NCI-H2107 (cell line): ENCODE measurements at places on chromosomes 13 and 19.
A peak's percentile ranks its signal among the peaks of the same experiment; 100 is the strongest.

DNA sequence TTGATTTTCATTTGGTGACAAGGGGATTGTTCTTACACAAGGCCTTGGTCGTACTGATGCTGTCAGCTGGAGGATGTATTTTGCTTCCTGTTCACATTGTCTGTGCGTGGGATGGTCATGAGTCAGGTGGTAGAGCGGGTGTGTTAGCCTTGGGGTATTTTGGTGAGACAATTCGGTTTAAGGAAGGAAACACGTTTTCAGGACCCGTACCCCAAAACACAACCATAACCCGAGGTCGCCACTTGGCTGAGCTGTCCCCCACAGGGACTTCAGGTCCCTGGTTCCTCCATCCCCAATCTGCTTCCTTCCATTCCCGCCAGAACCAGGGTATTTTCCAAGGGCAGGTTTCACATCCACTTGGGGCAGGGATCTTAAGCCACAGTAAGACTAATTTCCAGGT, 15.0 kb downstream of the MYO9B start:
- no peak for DNase-seq

DNA sequence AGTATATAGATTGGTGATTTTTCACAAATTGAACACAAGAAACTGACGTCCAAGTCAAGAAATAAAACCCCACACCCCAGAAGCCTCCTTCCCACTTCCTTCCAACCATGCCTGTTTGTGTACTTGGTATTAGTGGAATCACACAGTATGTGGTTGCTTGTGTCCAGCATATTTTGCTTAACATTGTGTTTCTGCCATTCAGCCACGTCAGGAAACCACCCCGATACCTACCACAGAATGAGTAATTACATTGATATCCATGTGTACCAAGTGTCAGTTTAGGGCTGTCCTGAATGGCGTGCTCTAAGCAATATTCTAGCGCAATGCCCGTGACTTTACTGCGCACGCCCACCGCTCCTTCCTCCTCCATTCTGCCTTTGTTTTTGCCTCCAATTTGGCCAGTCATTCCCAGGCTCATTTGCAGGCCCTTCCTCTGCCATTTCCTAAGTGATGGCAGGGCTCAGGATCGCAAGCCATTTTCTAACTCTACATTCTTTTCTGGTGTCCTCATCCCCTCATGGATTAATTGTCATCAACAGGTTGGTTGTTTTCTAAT, 25.9 kb upstream of the MPHOSPH8 start:
- no peak for DNase-seq

- DNase-seq = no peak
These were observed 692 bp upstream of the ZNF580 start for GRCh38 chr19:55640043-55640576.

- no peak for DNase-seq
These were observed 19.0 kb upstream of the LEUTX start for GRCh38 chr19:39759457-39760184.

DNA sequence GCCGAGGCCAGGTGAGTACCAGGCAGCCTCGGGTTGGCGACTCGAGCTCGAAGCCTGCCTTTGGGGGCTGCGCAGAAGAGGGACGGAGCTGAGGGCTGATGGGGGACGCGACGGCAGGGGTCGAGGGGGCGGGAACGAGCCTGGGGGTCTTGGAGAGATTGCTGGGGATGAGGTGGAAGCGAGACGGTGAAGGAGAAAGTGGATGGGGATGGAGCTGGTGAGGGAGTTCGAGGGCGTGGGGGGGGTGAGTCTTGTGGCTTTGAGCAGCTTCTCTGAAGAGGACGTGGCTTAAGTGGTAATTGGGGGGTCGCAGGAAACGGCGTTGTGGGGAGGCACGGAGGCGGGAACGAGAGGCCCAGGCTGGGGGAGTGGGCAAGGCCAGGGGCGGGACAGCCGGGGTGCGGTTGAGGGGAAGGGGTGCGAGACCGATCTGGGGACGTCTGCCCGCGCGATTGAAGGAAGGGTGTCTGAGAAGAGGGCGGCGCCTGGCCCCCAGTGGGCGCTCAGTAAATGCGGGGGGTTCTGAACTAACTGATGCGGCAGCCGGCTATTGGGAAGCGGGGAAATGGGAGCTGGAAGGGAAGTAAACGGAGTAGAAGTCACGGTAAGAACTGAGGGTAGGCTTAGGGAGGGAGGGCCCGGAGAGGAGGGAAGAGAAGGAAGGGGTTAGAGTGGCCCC, 426 bp downstream of the MYO9B start:
- no peak for DNase-seq

DNA sequence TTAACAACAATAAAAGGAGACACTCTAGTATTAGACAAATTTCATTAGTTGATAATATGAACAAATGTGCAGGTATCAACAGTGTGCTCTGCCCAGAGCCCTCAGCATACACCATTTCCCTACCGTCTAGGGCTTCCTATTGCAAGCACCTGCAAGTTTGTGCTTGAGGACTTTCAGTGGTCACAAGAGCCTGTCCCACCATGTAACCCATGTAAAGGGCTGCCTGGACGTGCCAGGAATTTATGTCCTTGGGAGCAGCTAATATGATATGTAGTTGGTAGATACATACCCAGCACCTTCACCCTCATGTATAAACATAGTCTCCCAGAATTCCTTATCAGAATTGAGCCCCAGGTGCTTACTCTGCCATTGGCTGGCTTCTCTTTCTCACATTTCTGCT, 128.0 kb downstream of the UFM1 start:
- no peak for DNase-seq

DNA sequence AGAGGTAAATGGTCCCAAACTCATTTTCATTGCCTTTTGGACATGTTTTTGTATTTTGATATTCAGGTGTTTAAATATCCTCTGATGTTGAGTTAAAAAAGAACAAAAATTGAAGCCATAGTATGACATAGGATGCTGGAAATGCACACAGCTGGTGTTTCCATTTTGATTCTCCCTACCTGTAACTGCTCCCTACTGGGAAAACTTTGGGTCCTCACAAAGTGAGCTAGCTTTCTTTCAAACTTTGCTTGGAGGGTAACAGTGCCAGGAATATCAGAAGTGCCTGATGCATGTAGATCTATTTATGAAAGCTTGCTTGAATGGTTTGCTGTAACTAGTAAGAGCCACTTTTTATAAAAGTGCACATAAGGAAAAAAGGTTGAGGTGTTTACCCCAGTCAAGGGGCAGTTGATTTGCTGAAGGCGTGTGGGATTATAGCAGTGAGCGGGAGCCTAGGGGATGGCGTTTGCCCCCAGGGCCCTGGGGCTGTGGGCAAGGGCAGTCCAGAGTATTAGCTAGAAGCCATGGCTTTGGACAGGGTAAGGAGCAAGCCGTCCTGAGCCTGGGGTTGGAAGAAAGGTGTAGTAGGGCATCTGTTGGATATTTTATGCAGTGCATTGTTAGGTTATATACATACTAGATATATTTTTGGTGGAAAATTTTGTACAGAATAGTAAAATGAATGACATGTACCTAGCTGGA, 4.3 kb downstream of the RPS9 start:
- no peak for DNase-seq

GRCh38 chr13:29774830-29775229, 75.6 kb downstream of the UBL3 start:
- no peak for DNase-seq

- no peak for DNase-seq
These were observed 600 bp upstream of the CAPN12 start for GRCh38 chr19:38744874-38745273.

GRCh38 chr13:96940961-96941360, 53.3 kb downstream of the OXGR1 start:
- no peak for DNase-seq

DNA sequence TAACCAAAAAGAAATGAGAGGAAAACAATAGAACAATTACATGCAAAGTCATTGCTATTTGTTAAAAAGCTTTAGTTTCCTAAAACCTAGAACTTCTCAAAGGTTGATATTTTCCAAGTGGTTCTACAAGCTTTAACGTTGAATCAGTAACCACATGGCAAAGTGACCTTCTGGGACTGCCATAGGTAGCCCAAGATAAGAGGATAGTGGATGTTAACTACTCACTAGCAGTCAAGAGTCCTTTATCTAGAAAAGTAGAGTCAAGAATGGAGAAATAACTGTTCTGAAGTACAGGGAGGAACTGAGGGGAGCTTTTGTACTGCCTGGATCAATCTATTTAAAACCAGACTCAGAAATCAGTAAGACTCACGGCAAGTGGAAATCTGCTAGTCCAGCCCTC, 9.9 kb upstream of the SLC46A3 start:
- no peak for DNase-seq

GRCh38 chr19:35495107-35496064, 5.1 kb upstream of the KRTDAP start:
- no peak for DNase-seq

DNA sequence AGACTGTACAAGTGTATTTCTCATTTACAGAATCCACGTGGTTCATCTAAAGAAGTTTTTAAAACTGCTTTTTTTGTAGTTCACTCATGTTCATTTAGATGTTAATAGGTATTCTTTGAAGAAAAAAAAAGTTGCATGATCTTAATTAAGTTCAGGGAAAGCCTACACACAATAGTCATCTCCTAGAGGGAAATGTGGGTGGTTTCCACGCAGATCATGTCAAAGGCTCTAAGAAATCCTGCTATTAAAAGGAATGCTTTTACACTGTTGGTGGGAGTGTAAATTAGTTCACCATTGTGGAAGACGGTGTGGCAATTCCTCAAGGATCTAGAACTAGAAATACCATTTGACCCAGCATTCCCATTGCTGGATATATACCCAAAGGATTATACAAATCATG, 312.3 kb downstream of the GPC5 start:
- no peak for DNase-seq

DNA sequence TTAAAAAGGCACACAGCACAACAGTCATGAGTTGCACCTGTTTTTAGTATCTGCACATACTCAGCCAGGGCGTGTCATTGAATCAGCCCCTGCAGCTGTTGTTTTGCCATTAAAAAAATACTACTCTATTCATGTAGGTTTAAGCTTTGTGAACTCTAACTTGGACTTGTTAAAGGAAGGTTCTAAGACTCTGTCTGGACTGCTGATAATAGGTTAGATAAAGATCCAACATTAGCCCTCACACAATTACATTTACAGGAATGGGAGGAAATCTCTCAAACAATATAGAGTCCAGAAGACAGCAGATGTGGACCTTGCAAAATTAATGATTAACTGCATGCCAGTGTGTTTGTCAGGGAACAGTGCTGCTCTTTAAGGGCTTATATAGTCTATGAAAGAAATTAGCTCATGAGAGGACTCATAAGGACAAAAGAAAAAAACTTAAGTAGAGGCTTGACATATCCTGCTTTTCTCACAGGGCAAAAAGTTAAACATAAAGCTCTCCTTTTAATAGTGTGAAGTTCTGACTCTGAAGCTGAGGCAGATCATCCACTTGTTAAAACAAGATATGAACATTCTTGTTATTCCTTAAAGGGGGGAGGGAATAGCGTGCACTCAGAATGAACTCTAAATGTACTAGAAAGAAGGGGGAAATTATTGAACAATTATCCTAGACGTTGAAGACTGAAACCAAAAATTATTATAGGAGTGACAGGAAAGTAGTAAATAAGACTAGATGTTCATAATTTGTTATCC, 243.6 kb downstream of the NDFIP2 start:
- DNase-seq = no peak

- DNase-seq = peak; percentile 47
These were observed 34.7 kb downstream of the VSTM2B start for GRCh38 chr19:29560313-29561075.

GRCh38 chr13:47134939-47135489, 238.2 kb upstream of the HTR2A start:
- DNase-seq = no peak

- DNase-seq = no peak
These were observed 2.5 kb downstream of the VPS36 start for GRCh38 chr13:52447815-52448552.

DNA sequence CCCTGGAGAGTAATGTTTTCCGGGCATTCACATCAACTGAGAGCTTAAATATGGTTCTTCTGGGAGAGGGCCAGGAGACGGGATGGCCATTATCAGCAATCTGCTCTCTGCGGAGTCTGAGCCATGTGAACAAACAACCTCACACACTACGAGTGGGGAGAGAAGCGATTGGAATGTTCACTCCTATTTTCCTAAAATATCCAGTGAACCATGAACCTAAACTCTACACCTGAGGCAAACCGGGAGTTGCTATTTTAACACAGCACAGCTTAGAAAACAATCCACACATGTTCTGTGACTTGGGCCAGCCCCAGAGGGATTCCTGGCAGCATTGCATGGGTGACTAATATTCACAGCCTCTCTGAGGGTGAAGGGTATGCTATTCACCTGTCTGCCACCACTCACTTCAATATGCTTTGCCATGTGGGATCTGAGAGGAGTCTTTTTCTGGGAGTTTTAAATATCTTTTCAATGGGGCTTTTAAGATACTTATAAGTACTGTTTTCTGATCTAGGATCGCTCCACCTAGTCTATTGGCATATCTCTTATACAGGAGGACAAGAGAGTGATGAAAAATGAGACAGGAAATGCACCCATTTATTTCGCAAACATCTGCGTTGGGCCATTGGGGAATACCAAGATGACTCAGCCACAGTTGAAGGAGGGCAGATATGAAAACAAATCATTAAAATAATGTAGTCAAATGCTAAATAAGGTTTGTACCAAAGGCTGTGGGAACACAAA, 72.6 kb upstream of the SERP2 start:
- peak; percentile 47 for DNase-seq

GRCh38 chr19:46981286-46981945, 38.2 kb upstream of the NPAS1 start:
- DNase-seq = no peak
